H4 (cell line): ENCODE measurements at places on chromosomes 5 and 9.

DNA sequence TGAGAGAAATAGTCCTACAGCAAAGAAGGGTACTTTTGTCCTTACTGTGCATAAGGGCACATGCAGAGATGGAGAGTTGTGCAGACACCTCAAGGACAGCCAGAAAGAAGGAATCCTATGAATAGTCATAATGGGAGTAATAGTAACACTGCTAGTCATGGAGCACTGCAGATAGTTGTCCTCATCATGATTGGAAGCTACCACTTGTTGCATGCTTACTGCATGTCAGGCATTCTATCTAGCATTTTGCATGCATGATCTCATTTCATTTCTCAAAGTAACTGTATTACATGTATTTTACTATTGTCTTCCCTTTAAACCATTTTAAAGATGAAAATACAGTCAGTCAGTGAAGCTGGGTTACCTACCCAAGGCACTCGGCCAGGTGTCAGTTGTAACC lies 81.3 kb downstream of the PIK3R1 start:
- no peak for DNase-seq

DNA sequence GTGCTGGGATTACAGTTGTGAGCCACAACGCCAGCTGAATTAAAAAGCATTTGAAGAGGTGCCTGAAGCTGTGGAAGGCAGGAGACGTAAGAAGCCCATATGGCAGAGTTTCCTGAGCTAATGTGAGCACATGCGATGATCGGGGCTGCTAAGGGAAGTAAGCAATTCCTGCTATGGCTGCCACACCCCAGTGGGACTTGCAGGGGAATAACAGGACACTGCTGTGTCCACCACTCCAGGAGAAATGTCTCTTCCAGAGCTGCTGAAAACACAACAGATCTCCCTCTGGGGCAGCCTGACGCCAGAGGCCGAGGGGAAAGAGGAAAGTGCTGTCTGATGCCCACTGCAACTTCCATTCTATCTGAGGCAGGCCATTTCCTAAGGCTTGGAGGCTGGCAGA lies 46.2 kb upstream of the ANKRD55 start:
- no peak for DNase-seq

DNA sequence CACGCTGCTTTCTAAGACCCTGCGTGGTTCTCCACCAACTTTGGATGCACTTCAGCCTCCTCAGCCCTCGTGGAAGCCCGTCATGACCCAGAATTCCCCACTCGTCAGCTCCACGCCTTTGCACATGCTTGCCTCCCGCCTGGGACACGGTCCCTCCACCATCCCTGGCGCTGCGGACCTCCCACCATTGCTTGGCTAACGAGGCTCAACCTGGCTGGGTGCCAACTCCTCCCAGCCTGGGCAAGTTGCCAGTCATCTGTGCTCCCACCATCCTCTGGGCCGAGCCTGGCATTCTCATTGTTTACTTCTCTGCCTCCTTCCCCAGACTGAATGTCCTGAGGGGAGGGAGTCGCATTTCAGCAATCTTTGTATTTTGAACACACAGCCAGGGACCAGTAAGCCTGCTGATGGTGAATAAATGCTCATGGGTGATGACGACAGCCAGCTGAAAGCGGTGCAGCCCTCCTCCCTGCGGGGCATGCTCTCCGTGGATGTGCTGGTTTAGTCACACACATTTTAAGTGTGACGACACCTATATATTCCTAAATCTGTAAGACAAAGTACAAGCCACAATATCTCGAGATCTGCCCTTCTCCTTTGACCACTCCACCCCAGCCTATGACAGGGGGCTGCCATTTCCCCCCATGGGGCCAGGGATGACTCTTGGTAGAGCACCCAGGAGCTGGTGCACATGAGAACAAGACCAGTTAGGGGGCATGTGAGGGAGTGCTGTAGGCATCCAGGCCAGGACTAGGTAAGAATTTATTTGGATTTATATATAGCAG lies 37.6 kb downstream of the ANKRD33B start:
- DNase-seq = peak; percentile 98

DNA sequence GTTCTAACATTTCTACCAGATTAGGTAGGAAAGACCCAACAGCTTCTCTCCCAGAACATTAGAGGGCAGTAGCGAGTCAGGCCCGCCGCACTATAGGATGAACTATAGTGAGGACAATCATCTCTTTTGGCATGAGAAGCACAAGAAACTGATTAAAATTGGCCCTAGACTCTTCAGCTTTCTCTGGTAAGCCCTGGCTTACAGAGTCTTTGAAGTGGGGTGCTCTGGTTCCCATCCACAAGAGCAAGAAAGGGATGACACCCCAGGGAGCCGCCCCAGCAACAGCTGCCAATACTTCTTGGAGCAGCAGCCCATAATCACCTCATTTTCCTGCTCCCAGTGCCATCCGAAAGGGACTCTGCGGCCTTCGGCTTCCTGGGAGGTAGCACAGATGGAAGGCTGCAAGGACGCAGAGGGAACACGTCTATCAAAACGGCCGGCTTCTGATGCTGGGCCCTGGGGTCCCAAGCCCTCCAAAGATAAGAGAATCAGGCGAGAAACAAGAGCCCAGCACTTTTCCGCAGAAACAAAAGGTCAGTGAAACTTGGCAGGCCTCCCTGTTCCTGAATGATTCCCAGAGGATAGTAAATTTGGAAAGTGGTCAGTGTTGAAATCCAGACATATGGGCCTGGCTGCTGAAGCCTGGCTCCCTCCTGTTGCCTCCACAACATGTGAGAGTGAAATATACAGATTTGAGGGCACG lies 69.3 kb downstream of the HSD17B3 start:
- peak; percentile 31 for DNase-seq

DNA sequence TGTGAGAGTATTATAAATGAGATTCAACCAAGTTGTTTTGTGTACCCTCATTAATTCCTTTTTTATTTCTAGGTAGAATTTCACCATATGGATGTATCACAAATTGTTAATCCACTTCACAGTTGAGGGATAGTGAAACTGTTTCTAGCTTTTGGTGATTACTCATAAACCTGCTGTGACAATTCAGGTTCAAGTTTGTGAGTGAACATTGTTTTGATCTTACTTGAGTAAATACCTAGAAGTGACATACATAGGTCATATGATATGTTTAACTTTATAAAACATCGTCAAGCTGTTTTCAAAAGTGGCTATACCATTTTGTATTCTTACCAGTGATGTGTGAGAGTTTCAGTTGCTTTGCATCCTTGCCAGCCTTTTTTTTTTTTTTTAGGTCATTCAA lies 112.9 kb downstream of the CAMK4 start:
- no peak for DNase-seq

- no peak for DNase-seq
These were observed 243.6 kb upstream of the HAPLN1 start for GRCh38 chr5:83964271-83964670.

DNA sequence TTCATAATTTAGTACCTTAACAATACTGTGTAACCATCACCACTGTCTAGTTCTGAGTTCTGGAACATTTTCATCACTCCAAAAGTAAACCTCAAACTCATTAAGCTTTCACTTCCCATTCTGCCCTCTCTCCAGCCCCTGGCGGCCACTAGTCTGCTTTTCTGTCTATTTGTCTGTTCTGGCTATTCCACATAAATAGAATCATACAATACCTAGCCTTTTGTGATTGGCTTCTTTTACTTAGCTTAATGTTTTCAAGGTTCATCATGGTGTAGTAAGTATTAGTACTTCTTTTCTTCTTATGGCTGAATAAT lies 138.7 kb downstream of the RAPGEF6 start:
- no peak for DNase-seq

GRCh38 chr9:90801973-90802322 lies 329 bp downstream of the SYK start:
- no peak for DNase-seq
